ENCODE measurements at places on chromosomes 6 and 20.
A peak's percentile ranks its signal among the peaks of the same experiment; 100 is the strongest.

GRCh38 chr20:33388268-33388667, 13.1 kb downstream of the CDK5RAP1 start:
- DNase-seq: no peak

DNA sequence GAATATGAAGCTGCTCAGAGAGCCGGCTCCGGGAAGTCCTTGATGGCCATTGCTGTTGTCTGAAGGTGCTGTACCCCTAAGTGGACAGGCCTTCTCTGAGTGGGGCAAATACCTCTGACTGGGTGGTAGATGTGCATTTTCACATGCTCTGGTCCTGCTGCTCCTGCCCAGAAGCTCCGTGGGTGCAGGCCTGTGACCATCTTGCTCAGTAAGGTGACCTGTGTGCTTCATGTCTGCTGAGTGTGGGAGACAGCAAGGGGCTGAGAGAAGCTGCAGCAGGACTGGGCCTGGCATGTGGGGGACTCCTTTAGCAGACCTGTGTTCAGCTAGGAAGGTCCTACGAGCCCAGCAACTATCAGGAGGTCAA, 5.0 kb downstream of the SPATA2 start:
- no peak for DNase-seq

DNA sequence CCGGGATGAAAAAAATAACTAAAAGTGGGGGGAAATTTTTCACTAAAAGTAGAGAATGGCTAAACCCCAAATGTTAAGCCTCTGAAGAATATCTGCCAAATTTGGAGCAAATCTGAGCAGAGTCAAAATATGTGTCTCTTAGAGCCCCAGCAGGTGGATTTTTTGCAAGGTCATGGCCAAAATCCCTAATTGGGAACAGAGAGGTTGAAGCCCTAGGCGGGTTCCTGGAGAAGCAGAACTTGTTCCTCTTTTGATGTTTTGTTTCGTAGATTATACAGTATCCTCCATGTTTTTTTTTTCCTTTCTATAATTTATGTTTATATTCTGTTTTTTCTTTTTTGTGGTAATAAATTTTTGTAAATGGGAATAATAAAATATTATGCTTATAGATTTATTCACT, 94.4 kb downstream of the PLCB4 start:
- DNase-seq: no peak

GRCh38 chr6:139819776-139820175, 445.3 kb upstream of the CITED2 start:
- DNase-seq: no peak

GRCh38 chr6:130453230-130453629, 87.4 kb downstream of the TMEM200A start:
- DNase-seq: peak; percentile 93

GRCh38 chr6:4781426-4781825, 5.2 kb downstream of the CDYL start:
- no peak for DNase-seq

DNA sequence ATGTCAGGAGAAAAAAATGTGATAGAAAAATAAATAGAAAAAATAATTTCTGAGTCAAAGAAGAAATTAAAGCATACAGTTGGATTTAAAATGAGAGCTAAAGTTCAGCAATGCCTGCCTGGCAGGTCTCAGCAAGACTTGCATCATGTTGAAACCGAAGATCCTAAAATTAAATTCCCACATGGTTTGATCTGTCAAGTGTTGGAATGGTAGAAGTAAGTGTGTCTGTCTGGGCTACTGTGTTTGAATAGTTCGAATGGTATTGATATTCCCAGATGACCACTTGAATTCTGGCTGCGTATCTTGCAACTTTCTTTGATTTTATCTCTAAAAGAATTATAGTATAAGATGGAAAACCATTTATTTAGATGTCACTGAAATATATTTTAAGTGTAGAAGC, 1349.6 kb downstream of the EPHA7 start:
- no peak for DNase-seq

GRCh38 chr6:161417717-161418462, 144.0 kb upstream of the AGPAT4 start:
- peak; percentile 96 for DNase-seq

DNA sequence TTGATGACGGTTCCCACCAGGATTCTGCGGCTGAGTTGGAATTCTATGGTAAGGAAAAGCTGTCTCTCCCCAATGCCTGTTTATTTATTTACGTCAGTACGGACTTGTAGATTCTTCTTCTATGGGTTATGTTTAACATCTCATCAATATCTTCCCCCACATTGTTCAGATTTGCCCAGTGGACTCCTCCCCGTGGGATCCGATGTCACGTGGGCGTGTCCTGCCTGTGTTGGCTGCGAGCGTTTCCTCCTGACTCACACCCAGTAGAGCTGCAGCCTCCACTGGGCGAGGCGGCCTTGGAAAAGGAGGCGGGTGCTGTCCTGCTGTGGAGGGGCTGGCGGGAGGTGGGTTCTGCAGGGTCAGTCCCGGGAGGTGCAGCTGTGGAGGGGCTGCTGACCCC, 46.8 kb upstream of the SLCO4A1 start:
- DNase-seq: peak; percentile 56

- no peak for DNase-seq
Measured at GRCh38 chr6:51365566-51365965, 546.9 kb downstream of the TFAP2B start.

GRCh38 chr6:151002491-151002935, 137.0 kb downstream of the MTHFD1L start:
- no peak for DNase-seq

DNA sequence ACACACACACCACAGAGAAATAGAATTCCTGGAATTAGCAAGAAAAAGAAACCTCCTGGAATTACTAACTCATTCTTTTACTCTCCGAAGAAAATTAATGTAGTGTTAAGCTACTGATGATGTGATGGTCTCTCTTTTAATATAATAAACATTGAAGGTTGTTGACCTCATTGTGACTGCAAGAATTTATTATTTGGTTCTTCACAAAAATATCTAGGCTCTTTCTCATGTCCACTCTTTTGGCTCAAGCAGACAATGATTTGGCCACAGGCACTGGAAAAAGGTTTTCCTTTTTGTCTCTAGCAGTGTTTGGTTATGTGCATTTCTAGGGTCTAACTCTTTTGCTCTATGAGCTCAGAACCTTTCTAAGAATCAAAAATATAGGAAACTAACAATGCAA, 811.9 kb downstream of the TENT5A start:
- DNase-seq: peak; percentile 46

Data from astrocyte (in vitro differentiated cells and primary cell).